ENCODE measurements at places on chromosomes 3 and 15.

GRCh38 chr3:57120451-57121174, 44.5 kb downstream of the IL17RD start:
- no peak for DNase-seq

DNA sequence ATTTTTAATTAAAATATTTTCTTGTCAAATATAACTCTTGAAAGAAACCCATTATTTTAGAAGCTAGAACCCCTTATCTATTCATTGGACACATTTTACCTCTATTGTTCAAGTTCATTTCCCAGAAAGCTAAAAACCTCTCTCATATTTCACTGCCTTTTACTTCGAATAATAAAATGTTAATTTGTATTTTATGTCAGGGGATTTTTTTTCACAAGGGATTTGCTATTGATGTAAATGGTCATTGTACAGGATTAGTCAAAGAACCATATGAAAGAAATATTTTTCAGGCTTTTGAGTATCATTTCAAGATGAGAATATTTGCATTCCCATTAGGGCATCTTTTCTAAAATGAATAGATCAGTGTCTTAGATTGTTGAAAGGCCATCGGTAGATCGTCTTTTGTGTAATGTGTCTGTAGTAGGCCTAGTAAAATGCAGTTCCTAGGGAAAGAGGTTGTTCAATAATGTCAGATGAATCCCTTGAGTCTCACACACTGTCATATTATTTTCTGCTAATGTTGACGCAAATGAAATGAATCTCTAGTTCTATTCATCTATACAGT, 114.5 kb downstream of the ROBO1 start:
- no peak for DNase-seq

DNA sequence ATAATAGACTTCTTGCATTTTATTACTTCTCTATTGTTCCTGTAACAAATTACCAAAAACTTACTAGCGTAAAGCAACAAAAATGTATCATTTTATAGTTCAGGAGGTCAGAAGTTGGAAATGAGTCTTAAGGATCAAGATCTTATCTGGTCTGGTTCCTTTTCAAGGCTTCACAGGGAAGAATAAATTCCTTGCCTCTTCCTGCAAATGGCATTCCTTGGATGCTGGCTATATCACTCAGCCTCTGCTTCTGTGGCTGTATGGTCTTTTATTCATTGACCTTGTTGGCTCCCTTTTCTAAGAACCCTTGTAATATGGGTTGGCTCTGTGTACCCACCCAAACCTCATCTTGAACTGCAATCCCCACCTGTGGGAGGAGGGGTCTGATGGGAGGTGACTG, 478.4 kb upstream of the THBS1 start:
- DNase-seq: no peak

DNA sequence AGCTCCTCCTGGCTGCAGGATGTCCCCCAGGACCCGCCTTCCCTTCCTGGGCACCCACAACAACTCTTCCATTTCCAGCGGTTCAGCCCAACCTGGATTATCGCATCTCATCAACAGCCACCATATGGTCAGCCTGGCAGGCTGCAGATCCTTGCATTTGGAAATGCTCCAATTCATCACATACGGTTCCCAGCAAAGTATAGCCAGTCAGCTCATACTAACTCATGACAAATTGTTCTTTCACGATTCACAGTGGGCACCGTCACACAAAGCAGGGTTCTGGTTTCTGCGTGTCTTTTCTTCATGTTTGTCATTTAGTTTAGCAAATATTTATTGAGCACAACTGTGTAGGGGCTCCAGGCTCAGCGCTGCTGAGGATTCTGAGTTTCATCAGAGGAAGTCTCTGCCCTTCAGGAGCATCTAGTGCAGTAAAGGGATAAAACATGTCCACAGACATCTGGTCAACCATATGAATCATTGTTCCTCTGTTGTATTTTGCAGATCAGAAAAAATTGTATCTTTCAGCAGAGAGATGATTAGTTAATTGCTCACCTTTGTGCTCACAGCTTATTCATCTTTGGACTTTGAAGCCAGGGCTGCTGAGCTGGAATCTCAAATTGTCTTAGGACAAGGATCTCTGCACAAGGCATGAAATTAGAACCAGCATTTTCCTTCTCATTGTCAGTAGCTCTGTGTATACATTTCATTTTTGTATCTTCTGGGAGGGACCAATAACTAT, 125.1 kb downstream of the GABRG3 start:
- DNase-seq: no peak

GRCh38 chr3:15451216-15452113, 24.1 kb downstream of the EAF1 start:
- DNase-seq: no peak

DNA sequence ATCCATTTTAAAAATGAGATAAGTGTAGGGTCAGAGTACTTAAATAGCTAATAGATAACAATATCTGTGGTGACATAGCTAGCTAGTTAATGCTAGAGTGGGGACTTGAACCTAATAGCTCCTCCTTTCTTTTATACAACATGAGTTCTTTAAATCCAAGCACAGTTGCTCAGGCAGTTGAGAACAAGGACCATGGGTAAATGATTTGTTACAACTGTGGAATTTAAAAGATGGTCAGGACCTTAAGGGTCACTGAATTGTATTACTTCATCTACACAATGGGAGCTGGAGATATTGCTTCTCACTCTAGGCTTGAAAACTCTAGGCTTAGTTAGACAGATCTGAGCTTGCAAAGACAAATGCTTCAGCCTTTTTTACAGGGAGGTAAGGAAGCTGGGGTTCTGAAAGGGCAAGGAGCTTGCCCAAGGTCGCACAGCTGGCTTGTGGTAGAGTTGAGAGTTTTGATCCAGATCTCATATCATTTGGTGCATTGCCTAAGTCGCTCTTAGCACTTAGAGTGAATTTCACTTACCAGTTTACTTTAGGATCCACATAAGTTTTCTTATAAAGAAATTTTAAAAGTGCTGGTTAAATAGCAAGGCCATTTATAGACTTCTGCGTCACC, 90.2 kb downstream of the EDEM1 start:
- DNase-seq: no peak

GRCh38 chr15:51388726-51389125, 47.3 kb downstream of the GLDN start:
- no peak for DNase-seq

DNA sequence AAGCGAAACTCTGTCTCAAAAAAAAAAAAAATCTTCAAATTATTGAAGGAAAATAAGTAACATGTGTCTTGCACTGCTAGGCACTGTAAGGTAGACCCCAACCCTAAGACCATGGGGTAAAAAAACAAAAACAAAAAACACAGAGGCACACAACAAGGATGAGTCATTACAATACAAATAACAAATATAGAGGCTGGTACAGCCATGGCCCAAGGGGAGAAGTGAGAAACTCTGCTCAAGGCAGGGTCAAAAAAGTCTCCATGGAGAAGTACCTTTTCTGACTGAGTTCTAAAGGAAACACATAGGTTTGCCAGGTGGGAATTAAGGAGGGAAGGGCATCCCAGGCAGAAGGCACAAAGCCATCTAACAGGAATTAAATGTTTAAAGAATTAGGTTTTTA, 54.5 kb downstream of the TOP2B start:
- DNase-seq: no peak

- DNase-seq: peak; percentile 79
Observed at GRCh38 chr3:111151438-111151837, 79.8 kb downstream of the NECTIN3 start.

Data from foreskin keratinocyte (primary cell).